Dermis blood vessel endothelial cell (primary cell): ENCODE measurements at places on chromosomes 6 and 20.
A peak's percentile ranks its signal among the peaks of the same experiment; 100 is the strongest.

- DNase-seq = no peak
These were observed 6.6 kb upstream of the ZBTB22 start for GRCh38 chr6:33324125-33324524.

DNA sequence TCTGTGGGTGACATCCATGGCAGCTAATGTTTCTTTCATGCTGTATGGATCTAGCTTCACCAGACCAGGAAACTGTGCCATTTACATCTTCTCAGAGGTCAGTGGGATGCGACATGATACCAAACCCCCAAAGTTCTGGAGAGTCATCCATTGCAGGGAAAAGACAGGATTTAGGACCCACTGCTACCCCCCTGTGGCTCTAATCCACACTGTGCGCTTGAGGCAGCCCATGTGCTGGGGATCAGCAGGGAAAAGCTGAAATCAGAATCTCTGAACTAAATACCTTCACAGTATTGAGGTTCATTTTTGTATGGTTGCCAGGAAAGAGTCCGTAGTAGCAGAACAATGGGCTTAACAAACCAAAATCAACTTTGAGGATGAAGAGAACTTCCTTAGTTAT lies 164.4 kb downstream of the TMEM242 start:
- peak; percentile 50 for DNase-seq

DNA sequence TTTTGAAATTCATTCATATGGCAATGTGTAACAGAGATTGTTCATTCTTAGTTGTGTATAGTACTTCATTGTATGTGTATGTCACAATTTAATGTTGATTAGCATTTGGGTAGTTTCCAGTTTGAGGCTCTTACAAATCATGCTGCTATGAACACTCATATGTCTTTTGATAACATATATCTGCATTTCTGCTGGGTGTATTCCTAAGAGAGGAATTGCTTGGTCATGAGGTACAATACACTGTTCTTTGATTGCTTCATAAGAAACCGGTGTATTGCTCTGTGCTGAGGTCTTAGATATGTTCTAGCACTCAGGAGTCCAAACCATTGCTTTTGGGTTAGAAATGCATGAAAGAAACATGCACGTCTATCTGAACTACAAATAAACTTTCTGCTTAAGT lies 492.9 kb upstream of the JAG1 start:
- no peak for DNase-seq

GRCh38 chr6:148513145-148514071 lies 170.8 kb downstream of the SASH1 start:
- no peak for DNase-seq

DNA sequence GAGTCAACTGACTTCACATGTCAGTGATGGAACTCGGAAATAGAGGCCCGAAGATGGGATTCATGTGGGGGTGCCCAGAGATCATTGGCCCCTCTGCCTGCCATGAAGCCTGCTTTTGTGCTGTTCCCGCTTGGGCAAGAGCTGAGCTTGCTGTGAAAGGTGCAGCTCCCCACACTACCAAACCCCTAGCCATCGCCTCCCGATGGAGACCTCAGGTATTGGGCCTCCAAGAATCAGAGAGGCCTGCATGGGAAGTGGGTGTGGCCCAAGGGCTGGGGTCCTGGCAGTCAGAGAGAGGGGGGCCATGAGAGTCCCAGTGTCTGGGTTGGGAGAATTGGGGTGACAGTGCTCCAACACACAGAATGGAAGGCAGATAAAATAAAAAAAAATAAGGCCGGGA lies 160.9 kb downstream of the SOD2 start:
- DNase-seq = no peak

GRCh38 chr6:1758076-1758679 lies 148.5 kb downstream of the FOXC1 start:
- no peak for DNase-seq

- peak; percentile 88 for DNase-seq
These were observed 73.1 kb downstream of the HIVEP2 start for GRCh38 chr6:142871910-142872331.

DNA sequence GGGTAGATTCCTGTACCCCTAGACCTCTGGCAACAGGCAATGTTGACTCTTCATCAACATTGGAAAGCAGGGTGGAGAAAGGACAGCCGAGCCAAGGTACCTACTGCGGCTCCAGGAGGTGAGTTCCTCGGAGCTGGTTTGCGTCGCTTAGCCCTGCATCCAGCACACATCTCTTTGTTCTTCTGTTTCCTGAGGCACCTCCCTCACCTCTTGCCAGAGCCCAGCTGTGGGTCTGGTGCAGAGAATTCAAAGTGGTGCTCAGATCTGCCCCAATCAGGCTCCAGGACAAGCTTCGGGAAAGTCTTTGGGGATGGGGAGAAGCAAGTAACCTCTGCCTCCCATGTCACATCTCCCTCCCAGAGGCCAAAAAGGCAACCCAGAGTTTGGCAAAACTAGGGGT lies 2.2 kb downstream of the KCNG1 start:
- no peak for DNase-seq

DNA sequence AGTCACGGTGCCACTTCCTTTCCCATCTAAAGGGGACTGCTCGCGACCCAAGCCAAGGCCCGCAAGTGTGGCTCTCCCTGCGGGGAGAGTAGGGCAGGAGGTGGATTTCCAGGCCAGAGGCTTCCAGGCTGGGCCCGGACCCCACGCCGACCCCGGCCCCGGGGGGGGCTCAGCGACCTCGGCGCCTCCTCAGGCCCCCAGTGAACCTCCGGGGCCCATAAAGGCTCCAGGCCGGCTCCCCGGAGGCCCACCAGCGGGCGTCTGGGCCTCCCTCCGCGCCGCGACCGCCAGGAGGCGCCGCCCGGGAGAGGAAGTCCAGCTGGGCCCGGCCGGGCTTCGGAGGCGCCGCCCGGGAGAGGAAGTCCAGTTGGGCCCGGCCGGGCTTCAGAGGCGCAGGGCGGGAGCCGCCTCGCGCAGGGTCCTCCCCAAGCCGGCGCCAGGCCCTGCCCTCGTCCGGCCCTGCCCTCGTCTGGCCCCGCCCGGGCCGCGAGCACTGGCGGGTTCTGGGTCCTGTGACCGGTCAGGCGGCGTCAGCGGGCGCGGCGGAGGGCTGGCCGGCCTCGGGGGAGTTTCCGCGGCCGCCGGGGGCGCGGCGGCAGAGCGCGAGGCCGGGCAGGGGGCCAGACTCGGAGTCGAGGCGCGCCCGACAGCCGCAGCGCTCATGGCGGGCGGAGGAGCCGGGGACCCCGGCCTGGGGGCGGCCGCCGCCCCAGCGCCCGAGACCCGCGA lies at the start of gene RAB32:
Gene RAB32, plus strand, starts transcription at position 623 of the 729 bp plus-strand sequence. Its CDS starts 39 bp downstream, at position 662.
- DNase-seq = peak; percentile 96

GRCh38 chr6:117028256-117028655 lies 151.2 kb downstream of the RFX6 start:
- no peak for DNase-seq

GRCh38 chr20:25000268-25000801 lies 7.8 kb upstream of the APMAP start:
- peak; percentile 29 for DNase-seq

DNA sequence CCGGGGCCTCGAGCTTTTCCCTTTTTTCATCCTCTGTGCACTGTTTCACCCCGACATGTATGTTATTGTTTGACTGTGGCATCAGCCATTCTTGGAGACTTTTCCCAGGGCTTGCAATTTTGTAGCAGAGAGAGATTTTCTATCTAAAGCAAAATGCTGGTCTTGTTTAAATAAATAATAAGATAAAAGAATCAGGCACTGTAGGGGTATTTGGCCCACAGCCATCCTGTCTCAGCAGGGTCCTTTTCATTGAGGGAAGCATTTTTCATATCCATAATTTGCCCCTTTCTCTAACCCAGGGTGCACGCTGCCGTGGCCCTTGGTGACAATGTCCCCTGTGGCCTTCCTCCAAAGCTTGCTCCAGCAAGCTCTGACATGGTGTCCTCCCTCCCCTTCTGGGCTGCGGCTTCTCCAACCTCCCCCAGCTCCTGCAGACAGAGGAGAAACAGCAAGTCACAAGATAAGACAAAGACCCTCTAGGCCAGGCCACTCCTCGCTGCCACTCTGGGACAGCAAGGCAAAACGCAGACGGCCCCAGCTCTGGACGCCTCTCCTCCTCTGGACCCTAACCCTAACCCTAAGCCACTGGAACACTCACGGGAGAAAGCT lies 117.6 kb downstream of the MYLK4 start:
- DNase-seq = no peak

GRCh38 chr6:88358846-88359245 lies 192.7 kb upstream of the CNR1 start:
- no peak for DNase-seq

DNA sequence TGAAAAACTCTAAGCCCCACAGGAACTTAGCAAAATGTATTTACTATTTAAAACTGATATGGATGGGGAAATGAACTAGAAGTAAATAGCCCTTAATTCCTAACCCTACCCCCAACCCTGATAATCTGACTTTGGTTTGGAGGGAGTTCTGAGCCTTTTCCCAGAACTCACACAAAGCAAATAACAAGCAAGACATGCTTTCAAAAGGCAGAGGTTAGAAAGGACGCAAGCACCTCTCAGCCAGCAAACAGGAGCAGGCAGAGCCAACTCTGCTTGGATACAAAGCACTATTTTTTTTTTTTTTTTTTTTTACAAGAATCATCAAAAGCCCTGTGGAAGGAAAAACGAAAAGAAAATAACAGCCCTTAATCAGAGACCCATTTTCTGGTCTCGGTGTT lies 58.7 kb downstream of the SLC22A23 start:
- no peak for DNase-seq

- DNase-seq = no peak
These were observed 79.7 kb downstream of the SMLR1 start for GRCh38 chr6:130906736-130907381.

GRCh38 chr6:68638230-68638900 lies 3.3 kb downstream of the ADGRB3 start:
- DNase-seq = peak; percentile 70

GRCh38 chr6:39962831-39963230 lies 28.6 kb upstream of the MOCS1 start:
- no peak for DNase-seq

DNA sequence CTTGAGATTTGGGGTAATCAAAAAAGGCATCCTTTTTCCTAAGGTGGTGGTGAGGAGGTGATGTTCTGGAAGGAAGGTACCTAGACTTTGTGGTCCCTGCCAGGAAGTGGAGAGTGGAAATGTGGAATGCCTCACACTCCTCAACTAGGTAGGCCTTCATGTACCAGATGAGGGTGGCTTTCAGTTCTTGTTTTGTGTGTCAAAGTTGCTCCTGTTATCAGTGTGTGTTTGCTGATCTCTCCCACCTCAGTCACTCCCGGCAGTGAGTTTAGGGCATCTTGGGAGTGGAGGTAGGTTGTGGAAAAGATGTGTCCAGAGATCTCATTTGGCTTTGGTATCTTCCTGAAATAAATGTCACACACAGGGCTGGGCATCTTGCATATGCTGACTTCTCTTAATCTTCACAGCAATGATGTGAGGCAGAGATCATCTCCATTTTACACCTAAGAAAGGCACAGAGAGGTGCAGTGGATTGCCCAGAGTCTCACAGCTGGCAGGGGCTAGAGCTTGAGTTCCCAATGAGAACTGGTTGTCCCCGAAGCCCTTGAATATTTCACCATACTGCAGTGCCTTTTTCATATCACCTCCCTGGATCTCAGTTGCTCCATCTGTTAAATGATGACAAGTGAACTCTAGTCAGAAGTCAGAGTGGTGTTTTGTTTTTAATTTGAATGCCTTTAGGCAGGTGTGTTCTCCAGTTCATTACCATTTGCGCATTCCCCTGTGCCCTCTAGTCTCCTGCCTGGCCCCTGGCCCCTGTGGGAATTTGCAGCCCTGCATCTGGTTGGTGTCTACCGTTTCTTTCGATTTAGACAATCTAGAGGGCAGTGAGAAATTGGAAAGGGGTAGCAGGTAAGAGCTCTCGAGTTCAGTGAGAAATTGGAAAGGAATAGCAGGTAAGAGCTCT lies 2.9 kb downstream of the PKIG start:
- DNase-seq = no peak

DNA sequence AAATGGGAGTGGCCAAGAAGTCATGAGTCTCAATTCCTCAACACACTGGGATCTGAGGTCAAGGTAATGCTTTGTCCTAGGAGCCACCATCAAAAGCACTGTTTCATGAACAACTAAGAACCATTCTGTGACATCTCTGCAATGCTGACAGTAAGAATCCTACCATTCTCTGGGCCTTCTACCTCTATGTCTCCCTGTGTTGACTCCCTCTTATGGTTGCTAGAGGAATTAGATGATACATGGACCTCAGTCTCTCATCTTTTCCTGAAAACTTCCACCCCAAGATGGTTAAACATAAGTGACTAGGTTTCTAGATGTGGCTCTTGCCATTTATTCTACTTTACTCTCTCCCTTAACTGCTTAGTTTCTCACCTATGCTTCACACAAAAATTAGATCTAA lies 9.1 kb downstream of the MTRF1L start:
- DNase-seq = no peak

DNA sequence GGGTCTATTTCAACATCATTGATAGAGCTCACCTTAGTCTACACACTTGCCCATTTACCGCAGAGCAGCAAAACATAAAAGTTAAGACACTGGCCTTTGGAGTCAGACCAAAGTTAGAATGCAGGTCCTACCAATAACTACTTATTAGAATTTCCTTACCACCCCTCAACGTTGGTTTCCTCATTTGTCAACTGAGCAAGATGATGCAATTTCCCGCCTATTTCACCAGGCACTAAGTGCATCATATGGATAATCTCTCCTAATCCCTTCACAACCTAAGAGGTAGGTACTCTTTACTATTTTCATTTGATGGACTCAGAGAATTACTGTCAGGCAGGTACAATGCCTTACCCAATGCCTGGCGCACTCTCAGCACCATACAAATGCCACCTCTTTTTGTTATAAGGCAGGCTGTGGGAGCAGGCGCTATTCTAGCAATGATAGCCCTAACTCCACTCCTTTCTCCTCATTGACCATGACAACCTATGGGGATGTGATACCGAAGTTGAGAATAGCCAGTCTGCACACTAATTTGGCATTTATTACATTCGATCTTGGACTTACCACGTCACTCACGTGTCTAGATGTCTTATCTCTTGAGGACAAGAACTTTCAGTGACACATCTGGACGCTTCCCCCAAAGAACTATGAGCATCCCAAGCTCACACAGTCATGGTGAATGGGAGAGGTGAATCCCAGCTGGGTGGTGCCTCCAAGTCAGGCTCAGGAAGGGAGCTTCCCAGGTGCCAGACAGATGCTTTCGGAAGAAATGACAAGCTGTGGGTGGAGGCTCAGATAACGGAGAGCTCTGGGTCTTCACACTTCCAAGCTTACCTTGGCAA lies 128.1 kb upstream of the STMND1 start:
- DNase-seq = no peak

- DNase-seq = no peak
These were observed 59.4 kb upstream of the PRELID3B start for GRCh38 chr20:59101961-59102360.

- DNase-seq = no peak
These were observed 97.8 kb downstream of the PLEKHG1 start for GRCh38 chr6:150697515-150697914.
